ENCODE measurements at places on chromosomes 2 and 18.
A peak's percentile ranks its signal among the peaks of the same experiment; 100 is the strongest.

DNA sequence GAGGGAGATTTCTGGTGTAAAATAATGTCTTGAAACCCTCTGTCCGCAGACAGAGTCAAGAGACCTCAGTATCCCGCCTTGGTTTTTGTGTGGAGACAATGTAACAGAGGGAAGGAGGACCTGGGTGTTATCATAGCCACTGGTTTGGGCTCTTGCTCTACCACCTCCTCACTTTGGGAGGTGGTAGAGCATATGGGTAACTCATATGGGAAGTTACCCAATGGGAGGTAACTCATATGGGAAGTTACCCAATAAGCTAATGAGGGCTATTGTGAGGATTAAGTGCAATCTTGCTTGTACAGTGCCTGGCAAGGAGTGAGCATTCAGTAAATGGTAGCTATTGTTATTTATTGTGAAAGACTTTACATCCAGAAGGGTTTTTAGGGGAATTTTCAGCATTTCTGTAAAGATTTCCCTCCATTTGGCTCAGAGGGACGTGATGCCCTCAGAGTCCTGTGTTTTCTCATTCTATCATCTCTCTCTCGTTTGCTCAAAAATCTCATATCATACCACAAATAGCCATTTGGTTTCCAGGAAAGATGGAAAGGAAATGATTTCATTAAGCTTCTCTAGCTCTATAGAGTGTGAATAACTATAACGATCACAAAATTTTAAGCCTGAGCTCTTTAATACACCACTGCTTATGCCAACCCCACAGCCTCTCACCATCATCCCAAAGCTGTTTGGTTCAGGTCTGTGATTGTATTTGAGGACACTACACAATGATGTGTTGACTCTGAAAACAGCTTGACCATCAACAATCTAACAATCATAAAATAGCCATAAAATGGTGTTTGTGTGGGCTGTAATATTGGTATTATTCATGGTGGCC lies 307.7 kb downstream of the STK39 start:
- DNase-seq: no peak

DNA sequence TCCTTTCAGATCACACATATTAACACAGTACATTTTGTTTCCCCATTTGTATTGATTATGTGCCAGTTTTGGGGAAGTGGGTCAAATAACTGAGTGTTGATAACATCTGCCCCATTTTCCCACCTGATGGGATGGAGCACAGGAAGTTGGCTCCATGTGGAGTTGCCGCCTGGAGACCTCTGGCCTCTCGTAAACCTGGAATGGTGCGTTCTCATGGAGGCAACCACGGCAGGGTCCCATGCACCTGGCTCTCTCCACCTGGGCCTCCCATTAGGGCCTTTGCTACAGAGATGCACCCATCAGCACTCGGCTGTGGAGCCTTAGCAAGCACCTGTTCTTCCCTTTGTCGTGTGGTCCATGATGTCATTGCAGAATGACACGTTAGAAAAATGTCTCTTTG lies 130.6 kb downstream of the MBP start:
- peak; percentile 55 for DNase-seq

- no peak for DNase-seq
Measured at GRCh38 chr18:5534845-5535244, 9.0 kb downstream of the EPB41L3 start.

- no peak for DNase-seq
Measured at GRCh38 chr2:177905640-177906039, 166.9 kb downstream of the PDE11A start.

DNA sequence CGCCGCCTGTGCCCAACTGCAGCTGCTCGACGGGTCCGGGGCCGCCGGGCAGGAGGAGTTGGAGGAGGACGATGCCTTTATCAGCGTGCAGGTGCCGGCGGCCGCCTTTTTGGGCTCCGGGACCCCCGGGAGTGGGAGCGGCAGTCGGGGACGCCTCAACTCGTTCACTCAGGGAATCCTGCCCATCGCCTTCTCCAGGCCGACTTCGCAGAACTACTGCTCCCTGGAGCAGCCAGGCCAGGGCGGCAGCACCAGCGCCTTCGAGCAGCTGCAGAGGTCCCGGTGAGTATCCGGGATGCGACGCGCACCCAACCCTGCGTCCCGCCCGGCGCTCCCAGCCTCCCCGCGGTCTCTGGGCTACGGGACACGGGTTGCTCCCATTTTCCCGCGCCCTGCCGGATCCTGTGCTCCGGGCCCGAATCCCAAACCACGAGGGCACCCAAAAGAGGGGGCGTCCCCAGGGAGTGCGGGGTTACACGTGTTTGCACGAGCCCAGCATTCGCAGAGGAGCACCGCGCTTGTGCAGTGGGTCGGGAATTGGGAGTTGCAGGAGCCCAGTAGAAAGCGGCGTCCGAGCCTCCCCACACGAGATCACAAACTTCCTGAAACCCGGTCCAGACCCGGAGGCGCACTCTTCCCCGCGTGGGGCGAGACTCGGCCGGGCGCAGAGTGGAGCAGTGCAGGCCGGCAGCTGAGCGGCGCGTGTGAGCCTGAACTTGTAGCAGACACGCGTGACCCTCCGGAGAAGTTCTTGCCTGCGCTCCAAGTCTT lies 1.2 kb downstream of the CABLES1 start:
- peak; percentile 80 for DNase-seq

DNA sequence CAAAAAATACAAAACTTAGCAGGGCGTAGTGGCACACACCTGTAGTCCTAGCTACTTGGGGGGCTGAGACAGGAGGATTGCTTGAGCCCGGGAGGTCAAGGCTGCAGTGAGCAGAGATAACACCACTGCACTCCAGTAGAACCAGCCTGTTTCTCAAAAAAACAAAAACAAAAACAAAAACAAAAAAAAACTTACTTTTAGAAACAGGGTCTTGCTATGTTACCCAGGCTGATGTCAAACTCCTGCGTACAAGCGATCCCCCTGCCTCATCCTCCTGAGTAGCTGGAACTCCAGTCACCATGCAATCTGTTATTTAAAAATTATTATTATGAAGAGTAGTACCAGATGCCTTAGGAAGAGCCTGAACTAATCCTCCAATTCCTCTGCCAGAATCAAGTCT lies 35.0 kb upstream of the GLI2 start:
- no peak for DNase-seq

DNA sequence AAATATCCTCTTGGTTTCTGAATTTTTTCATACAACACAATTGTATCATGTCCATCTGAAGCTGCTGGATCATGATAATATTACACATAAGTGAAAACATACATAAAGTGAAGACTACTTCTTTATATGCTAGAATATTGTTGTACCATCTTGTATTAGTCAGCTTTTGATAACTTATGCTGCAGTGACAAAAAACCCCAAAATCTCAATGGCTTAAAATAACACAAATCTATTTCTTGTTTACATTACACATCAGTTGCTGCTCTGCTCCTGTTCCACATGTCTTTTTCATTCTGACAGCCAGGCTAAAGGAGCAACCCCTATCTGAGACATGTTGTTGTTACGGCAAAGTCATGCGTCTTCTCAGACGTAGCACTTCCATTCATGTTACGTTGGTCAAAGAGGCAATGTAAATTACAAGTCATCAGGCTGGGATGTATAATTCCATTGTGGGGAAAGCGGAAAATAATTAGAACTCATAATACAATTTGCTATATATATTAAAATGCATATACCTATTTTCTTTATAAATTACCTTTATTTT lies 5.8 kb downstream of the TMSB10 start:
- no peak for DNase-seq

GRCh38 chr2:20501974-20502373 lies 55.1 kb downstream of the RHOB start:
- DNase-seq: no peak

DNA sequence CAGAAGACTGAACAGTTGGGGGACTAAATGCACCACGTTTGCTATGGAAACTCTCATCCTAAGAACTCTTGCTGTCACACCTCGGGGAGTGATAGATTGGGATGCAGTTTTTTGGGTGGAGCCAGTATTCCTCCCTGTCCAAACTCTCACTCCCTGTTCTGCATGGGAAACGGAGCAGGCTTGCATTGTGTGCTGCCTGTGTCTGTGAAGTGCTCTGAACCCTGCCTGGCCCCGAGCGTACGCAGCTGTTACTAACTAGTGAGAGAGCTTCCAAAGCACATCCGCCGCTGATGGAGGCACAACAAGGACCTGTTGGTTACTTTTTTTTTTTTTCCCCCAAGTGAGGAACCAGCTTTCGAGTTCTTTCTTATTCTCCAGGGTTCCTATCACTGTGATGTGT lies 195.5 kb downstream of the ANAPC1 start:
- no peak for DNase-seq

GRCh38 chr2:160423126-160423525 lies 70.5 kb downstream of the RBMS1 start:
- DNase-seq: no peak

DNA sequence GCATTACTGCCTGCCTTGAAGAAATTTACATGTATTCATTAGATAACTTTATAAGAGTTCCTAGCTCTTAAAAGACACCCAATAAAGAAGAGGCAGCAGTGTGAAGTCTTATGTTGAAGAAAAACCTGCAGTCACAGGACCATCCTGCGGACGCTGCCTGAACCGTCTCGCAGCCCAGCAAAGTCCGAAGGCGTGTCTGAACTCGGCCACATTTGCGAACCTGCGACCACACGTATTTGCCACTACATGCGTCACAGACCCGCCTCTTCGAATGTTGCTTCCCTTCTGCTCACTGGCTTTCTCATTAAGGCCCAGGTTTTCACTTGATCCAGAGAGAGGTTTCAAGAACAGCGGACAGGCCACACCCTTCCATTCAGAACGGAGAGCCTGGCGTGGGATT lies 41.2 kb downstream of the CNGA3 start:
- DNase-seq: no peak

- DNase-seq: no peak
Measured at GRCh38 chr18:78814766-78815165, 164.9 kb upstream of the SALL3 start.

- DNase-seq: peak; percentile 74
Measured at GRCh38 chr2:23571085-23571484, 186.1 kb downstream of the KLHL29 start.

DNA sequence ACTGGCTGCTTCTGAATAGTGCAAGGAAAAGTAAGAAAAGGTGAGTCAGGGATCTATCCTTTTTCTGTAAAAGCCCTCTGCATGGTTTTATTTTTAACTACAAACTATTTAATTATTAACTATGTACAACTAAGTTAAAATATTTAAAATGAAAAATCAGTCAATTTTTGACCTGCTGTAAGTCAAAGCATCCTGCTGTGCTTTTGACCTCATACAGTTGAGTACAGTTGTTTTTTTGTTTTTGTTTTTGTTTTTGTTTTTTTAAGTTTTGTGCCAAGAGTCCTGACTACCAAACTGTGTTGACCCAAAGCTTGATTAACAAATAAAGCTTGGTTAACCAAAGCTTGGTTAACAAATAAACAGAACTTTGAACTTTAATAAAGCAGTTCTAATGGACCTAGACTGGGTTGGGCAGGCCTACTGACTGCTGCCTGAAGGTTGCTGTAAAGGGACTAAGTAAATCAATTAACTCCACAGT lies at the start of gene ACMSD:
Gene ACMSD, plus strand, starts transcription at position 474 of the 478 bp plus-strand sequence. CDS start 67 bp downstream, outside the sequence.
- DNase-seq: no peak

- DNase-seq: no peak
Measured at GRCh38 chr2:54122939-54123338, 7.5 kb downstream of the ACYP2 start.

- DNase-seq: no peak
Measured at GRCh38 chr2:152814475-152815030, 96.1 kb downstream of the ARL6IP6 start.

GRCh38 chr2:199791326-199791725 lies 59.7 kb downstream of the FTCDNL1 start:
- no peak for DNase-seq

- DNase-seq: no peak
Measured at GRCh38 chr2:223786236-223786635, 51.1 kb downstream of the AP1S3 start.

DNA sequence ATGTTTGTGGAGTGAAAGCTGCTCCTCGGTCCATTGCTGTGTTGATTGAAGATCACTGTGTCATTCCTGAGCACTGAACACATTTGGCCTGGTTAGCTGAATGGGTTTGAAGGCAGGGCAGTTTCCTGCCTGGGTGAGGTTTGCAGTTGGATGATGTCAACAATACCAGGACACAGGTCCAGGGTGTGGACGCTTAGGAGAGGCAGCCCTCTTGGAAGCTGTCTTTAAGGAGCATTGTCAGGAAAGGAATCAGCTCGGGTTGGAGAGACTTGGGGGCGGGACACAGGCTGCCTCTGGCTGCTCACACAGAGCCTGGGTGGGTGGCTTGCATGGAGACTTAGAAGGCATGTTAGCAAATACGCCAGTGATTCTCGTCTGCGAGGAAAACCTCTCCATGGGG lies 237.7 kb downstream of the SEPTIN10 start:
- peak; percentile 28 for DNase-seq

GRCh38 chr2:105255979-105256378 lies 14.4 kb downstream of the GPR45 start:
- DNase-seq: no peak

- no peak for DNase-seq
Measured at GRCh38 chr2:216118474-216118873, 9.3 kb downstream of the XRCC5 start.
